ENCODE measurements at places on chromosomes 6 and 20.
A peak's percentile ranks its signal among the peaks of the same experiment; 100 is the strongest.

DNA sequence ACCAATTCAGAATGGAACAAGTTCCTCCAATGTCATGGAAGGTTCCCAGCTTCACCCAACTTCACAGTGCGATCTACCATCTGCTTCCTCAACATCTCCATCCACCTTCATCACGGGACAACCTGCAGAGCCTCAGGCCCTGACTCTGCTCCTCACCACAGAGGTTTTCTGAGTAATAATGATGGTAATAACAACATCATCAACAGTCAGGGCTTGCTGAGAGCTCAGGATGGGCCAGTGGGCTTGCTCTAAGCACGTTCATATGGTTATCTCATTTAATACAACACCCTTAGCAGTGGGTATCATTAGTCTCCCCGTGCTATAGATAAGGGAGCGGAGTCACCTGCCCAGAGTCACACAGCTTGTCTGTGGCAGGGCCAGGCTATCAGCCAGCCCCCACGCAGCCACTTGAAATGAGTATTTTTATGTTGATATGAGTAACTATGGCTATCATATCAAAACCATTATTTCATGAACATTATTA, 38.6 kb downstream of the PREX1 start:
- no peak for DNase-seq

GRCh38 chr20:63553933-63554290, at the start of gene FNDC11:
TSS of gene FNDC11 (plus strand) at chr20:63554159. CDS start at chr20:63555664, 1,505 bp downstream.
- peak; percentile 46 for DNase-seq

GRCh38 chr20:18909254-18909653, 95.7 kb downstream of the SCP2D1 start:
- DNase-seq = no peak

- DNase-seq = no peak
These were observed 809.3 kb downstream of the HACE1 start for GRCh38 chr6:104050455-104050854.

DNA sequence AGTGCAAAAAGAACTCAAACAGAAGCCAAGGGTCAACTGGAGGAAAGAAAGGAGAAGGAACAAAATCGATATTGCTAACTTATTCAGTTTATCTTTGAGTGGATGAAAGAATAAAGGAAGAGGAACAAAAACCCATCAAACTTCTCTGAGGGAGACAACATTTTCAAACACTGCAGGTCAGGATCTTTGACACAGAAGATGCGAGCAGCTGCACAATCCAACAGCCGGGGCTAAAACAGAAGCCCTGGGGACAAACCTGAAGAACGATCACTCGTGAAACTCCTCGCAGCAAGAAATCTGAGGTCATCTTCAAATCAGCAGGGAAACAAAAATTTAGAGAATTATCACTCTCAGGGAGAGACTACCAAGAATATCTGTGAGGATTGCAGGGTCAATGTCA, 14.2 kb downstream of the SLC23A2 start:
- DNase-seq = no peak

- no peak for DNase-seq
These were observed 12.6 kb downstream of the HCK start for GRCh38 chr20:32064667-32065066.

GRCh38 chr6:246352-246751, 45.9 kb upstream of the DUSP22 start:
- no peak for DNase-seq

- no peak for DNase-seq
These were observed 56.6 kb downstream of the ARID1B start for GRCh38 chr6:156833755-156834154.

DNA sequence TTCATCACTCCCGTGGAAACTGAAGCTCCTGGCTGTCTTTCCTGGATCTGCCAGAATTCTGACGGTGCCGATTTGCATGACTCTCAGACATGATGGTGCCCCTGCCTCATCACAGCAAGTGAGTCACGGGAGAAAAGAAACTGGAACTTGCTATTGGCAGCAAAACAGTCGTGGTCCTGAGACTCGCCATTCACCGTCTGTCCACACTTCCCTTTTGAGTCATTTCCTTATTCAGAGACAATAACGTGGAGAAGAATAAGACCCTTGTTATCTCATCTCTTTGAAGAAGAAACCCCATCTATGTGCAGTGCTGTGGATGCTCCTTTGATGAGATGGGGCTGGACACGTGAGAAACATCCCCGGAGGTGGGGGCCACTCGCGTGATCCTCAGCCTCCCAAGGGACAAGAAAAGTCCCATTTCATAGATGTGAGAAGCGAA, 4.2 kb downstream of the GPR31 start:
- DNase-seq = peak; percentile 43

DNA sequence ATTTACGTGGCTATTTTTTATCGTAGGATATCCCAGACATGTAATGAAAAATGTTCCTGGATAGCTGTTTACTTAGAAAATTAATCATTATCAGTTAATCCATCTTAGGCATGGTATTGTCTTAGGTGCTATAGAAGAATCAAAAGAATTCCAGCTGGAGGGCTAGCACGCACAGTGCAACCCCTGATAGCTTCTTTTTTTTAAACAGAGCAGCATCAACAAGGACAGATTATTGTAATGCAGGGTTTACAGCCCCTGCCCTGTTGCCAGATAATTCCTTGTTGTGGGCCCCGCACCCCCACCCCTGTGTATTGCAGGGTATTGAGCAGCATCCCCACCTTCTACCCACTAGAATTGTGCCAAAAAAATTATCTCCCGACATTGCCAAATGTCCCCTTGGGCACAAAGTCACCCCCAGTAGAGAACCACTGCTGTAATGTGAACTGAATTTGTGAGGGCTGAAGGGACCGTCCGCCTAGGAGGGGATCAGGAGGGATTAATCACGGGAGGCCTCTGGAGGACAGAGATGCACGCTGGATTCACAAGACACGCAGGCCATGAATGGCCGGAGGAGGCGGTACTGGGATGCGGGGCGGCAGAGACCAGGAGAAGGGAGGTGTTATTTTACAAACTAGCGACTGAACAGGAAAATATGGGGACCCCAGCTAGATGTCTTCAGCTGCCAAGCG, 174.6 kb downstream of the ZDHHC14 start:
- no peak for DNase-seq

GRCh38 chr6:37643851-37644672, 53.6 kb downstream of the MDGA1 start:
- no peak for DNase-seq

DNA sequence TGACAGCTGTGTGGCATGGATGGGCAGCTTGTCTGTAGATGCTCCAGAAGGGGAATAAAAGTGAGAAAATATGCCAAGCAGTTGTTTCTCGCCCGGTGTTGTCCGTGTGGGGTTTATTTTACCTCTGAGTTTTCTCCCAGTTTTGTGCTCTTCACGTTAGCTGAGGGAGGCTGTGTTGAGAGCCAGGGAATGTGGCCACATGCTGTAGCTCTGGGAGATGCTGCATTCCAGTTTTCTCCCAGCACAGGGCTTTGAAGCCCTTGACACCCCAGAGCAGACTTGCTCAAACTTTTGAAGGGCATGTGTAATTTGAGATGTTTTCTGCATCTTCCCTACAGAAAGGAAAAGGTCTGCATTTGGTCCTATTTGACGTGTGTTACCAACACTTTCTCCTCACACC, 67.7 kb downstream of the RREB1 start:
- DNase-seq = no peak

GRCh38 chr20:59030911-59031563, 1.1 kb downstream of the ATP5F1E start:
- peak; percentile 76 for DNase-seq
